ENCODE measurements at places on chromosomes 1 and 21. TPM values are rescaled to one million over a fixed set of nuclear protein-coding genes. Genes with fewer than 3 reads are reported as not detected.

The SLC5A9 gene
- polyA plus RNA-seq, result 0.34 TPM

The GPR37L1 gene
- polyA plus RNA-seq, result 0.02 TPM

The EFNA3 gene
- polyA plus RNA-seq, result 4.0 TPM

The UTP11 gene
- polyA plus RNA-seq, result 26.5 TPM

The SYT6 gene
- 0.13 TPM for polyA plus RNA-seq

The USH2A gene
- 0.16 TPM for polyA plus RNA-seq

The GNG12 gene
- polyA plus RNA-seq, result 19.9 TPM

The CHAF1B gene
- polyA plus RNA-seq, result 1.1 TPM

The SPATA46 gene
- polyA plus RNA-seq, result not detected

The WDR64 gene
- polyA plus RNA-seq, result 0.24 TPM

The KPRP gene
- polyA plus RNA-seq, result not detected

The TINAGL1 gene
- 22.7 TPM for polyA plus RNA-seq

The SPRR1B gene
- polyA plus RNA-seq, result 0.74 TPM

The FBXO2 gene
- polyA plus RNA-seq, result 71.4 TPM

The HES2 gene
- polyA plus RNA-seq, result not detected

The PPP1R8 gene
- polyA plus RNA-seq, result 16.9 TPM

The C2CD2 gene
- 180 TPM for polyA plus RNA-seq

The SLC25A34 gene
- polyA plus RNA-seq, result 6.0 TPM

The COL11A1 gene
- 2.7 TPM for polyA plus RNA-seq

The NBPF6 gene
- polyA plus RNA-seq, result not detected

The SYF2 gene
- polyA plus RNA-seq, result 72.4 TPM

The S100A7 gene
- not detected for polyA plus RNA-seq

The GPX7 gene
- 8.9 TPM for polyA plus RNA-seq

The ICOSLG gene
- polyA plus RNA-seq, result 1.1 TPM

The FAM131C gene
- polyA plus RNA-seq, result 3.8 TPM

The COL16A1 gene
- polyA plus RNA-seq, result 6.1 TPM

The MMEL1 gene
- polyA plus RNA-seq, result 7.4 TPM

The NT5C1A gene
- 1.0 TPM for polyA plus RNA-seq

The OR14K1 gene
- not detected for polyA plus RNA-seq

The UBE2G2 gene
- 44.8 TPM for polyA plus RNA-seq

The FCRL5 gene
- 1.1 TPM for polyA plus RNA-seq

The LRRC41 gene
- polyA plus RNA-seq, result 38.5 TPM

The RHD gene
- not detected for polyA plus RNA-seq

The MYOM3 gene
- 0.09 TPM for polyA plus RNA-seq

The RNU1-1 gene
- polyA plus RNA-seq, result not detected

The TNNT2 gene
- 14.0 TPM for polyA plus RNA-seq

The RGS13 gene
- 0.13 TPM for polyA plus RNA-seq

The KRTAP19-6 gene
- not detected for polyA plus RNA-seq

The CELA2B gene
- 6.0 TPM for polyA plus RNA-seq

The MROH7 gene
- 13.0 TPM for polyA plus RNA-seq

The TSTD1 gene
- polyA plus RNA-seq, result 57.8 TPM

Measured in adrenal gland (tissue), 19 donors.